ENCODE measurements at places on chromosomes 6 and 20.

DNA sequence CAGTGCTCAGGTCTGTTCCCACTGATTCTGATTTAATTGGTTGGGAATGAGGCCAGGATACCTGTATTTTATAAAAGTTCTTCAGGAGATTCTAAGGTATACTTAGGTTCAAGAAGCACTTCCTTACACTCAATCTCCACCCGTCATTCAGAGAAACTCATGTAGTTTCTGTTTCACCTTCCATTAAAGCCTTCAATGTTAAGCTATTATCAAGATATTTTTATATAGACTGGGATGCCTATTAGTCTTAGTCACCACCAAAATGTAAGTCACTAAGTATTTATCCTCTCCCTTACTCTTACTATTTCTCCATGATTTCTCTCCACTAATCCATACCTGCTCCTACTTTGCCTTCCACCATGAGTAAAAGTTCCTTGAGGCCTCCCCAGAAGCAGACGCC, 38.1 kb upstream of the GCLC start:
- no peak for DNase-seq

DNA sequence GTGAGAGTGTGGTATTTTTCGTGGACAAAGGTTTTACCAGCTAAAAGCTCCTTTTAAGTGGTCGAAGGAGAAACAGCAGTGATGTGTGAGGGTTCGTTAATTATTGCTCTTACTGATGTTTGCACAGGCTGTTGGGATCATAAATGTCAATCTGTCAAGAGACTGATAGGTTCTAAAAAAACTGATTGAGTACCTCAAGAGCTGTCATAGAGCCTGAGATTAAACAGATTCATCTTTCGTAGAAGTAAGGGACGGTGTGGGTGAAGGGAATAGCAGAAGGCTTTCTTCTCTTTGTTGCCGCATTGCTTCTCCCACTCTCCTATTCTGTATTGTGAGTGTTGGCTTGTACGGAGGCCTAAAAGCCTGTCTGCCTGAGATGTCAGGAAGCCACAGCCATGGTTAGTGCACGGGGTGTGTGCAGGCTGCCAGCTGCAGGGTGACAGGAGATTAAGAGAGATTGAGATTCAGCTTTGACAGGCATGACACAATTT, 291.0 kb downstream of the ZFAND3 start:
- no peak for DNase-seq

DNA sequence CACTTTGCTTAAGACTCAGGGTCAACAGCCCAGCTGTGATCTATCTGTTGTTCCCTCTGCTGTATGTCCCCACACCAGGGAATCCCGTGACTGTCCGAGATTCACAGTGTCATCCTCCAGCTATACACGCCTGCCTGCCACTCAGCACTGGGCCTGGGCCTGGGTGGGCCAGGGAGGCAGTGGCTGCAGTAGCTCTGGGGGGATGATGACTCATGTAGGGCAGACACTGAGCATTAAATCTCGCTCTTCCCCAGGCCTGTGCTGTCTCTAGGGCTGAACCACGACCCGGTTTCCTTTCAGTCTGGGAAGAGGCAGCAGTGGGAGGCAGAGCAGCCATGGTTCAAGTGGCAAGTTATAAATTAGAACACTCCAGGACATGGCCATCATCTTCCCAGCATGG, 173.9 kb downstream of the LRFN2 start:
- no peak for DNase-seq

- DNase-seq, result no peak
Measured at GRCh38 chr20:11852811-11853210, 64.9 kb upstream of the BTBD3 start.

GRCh38 chr6:40444811-40445210, 142.4 kb downstream of the LRFN2 start:
- DNase-seq, result no peak

DNA sequence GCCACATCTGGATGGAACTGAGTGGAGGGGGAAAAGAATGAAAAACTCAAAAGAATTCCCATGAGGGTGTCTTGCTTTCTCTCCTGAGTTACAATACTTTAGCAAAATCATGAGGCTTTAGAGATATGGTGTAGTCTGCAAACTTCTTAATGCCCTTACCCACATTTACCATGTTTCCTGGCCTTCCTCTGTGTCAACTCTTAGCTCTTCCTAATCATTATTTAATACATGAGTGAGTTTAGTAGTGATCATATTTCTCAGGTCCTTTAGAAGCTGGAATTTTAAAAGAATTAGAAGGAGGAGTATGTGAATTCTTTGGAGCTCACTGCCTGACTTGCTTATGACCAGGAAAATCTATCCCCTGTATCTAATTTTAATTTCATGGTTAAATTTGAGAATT, 39.0 kb downstream of the STX11 start:
- DNase-seq, result no peak

DNA sequence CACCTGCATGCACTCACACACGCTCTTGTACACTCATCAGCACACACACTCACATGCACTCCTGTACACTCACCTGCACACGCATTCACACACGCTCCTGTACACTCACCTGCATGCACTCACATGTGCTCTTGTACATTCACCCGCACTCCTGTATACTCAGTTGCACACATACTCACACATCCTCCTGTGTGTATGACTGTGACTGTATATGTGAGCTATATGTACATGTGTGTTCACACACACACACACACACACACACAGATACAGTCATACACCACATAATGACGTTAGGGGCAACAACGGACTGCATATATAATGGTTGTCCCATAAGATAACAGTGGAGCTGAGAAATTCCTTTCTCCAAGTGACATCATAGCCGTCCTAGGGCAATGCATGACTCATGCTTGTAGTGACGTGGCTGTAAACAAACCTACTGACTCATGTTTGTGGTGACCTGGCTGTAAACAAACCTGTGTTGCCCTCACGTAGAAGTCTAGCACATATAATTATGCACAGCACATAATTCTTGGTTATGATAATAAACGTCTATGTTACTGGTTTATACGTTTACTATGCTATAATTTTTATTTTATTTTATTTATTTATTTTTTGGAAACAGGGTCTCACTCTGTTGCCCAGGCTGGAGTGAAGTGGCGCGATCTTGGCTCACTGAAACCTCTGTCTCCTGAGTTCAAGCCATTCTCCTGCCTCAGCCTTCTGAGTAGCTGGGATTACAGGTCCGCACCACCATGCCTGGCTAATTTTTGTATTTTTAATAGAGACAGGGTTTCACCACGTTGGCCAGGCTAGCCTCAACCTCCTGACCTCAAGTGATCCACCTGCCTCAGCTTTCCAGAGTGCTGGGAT, 22.8 kb upstream of the TAF4 start:
- no peak for DNase-seq

DNA sequence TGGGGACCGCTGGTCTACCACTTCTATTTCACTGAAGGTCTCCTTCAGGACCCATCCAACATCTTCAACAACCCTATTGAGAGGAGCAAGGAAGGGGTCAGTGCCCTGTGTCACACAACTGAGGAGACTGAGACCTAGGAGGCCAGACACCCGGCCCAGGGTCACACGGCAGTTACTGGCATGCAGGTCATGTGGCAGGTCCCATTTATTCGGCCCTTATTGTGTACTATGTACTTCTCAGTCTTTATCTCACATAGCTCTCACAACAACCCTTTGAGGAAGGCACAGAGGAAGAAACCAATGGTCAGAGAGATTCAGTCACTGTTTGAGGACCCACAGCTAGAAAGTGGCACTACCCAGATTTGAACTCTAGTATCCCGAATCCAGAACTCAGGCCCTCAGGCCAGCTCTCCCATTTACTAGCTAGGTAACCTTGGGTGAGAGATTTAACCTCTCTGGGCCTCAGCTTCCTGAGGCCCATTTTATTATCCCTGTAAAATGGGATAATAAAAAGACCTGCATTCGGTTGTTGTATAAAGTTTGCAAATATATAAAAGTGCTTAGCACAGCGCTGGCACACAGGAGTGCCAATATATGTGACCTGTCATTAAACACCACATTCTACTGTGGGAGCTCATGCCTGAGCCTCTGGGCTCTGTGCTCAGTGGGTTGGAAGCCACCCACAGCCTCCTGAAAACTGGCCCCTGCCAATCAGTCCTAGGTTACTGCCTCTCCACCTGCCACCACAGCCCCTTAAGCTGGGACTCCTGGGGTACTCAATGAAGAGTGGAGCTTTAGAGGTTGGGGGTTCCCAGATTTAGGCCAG, 15.8 kb downstream of the TFEB start:
- DNase-seq, result no peak

DNA sequence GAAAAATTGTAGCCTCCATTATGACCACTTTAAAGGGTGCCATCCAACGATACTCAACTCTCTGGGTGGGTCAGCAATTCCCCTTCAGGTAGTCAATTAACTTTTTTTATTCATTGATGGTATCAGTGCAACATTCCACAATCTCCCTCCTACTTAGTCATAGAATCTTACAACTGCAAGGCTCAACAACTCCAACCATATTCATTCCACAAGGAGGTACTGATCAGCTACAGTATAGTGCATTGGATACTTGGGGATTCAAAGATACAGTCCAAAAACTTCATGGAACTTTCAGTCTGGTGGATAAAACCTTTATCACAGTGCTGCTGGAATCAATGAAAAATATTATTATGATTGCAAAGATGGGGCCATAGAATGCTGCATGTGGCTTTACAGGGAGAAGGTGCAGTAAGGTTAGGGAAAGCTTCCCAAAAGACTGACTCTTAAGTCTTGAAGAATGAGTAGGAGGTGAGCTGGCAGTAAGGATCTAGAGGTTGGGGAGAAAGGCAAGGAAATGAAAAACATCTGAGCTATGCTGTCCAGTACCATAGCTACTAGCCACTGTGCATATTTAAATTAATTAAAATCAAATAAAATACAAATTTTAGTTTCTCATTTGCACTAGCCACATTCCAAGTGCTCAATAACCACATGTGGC, 314.7 kb upstream of the PRDM1 start:
- no peak for DNase-seq

DNA sequence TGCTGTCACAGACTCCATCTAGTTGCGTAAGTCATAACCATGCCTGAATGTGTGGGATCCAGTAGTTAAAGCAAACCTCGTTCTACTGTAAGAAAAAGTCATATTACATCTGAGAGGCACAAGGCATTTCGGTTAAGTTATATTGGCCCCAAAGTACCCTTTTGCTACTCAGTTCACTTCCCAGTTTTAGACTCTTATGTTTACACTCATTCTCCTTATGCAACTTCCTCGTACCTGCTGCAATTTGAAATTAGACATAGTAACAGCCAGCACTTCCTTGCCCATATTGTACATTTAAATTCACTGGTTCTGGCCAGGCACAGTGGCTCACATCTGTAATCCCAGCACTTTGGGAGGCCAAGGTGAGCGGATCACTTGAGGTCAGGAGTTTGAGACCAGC, 37.0 kb downstream of the PEX7 start:
- DNase-seq, result no peak

GRCh38 chr20:49914310-49915117, 815 bp downstream of the SPATA2 start:
- DNase-seq, result no peak
